Stimulated activated CD8-positive, alpha-beta memory T cell treated with anti-CD3 and anti-CD28 coated beads, Interleukin-2, amount 100 ng/mL, for 1 hour (primary cell): ENCODE measurements at places on chromosomes 16 and 17.
A peak's percentile ranks its signal among the peaks of the same experiment; 100 is the strongest.

- no peak for DNase-seq
These were observed 274.9 kb upstream of the CCL2 start for GRCh38 chr17:33980193-33980592.

- no peak for DNase-seq
These were observed 130.4 kb downstream of the C16orf78 start for GRCh38 chr16:49504023-49504364.

DNA sequence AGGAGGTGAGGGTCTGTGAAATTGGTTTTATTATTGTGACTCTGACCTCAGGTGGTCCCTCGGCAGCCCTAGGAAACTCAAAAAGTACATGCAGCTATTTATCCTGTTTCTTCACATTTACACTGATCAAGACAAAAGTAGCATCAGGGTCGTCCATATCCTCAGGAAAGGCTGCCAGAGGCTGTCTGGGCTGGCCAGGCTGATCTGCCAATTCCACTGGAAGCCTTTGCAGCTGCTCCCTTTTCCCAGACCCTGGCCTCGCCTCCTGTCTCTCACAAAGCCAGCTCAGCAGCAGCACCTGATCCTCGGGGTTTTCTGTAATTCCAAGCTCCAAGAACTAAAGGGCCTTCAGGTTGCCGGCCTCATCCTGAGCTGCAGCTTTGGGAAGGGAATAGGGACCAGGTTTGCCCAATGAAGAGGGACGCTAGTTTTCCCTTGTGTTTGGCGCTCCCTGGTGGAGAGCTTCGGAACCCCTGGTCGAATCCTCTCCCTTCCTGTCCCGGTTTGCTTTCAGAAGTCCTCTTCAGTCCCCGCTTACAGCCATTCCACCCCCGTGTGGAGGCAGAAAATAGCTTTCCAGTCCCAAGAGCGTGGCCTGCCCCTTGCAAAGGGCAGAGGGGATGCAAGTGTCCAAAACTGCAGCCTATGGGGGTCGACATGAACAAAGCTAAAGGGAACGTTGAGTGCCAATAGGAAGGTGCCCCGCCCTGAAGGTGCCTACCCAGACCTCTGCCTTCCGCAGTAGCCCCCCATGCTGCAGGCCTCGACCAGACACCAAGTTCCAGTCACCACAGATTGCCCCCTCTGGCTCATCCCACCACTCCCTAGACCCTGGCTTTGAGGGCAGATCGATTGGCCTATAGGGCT lies 13.4 kb downstream of the MFSD6L start:
- peak; percentile 28 for DNase-seq

- no peak for DNase-seq
These were observed 355.3 kb downstream of the TOX3 start for GRCh38 chr16:52191531-52192134.

DNA sequence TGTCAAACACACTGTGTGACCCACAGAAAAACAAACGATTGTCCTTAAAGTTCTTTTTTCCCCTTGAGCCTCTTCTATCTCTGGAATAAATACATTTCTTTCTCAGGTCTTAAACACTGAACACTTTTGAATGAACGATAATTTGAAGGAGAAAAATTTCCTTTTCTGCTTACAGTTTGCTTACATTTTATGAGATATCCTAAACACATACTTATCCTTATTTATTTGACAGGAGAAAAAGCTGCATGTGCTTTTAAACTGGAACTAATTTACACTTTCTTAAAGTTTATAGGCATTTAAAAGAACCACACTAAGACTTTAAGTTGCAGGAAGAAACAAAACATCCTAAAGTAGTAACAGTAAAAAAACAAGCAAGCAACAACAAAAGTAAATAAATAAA lies 4.7 kb upstream of the IGF2BP1 start:
- no peak for DNase-seq

- no peak for DNase-seq
These were observed 477.6 kb downstream of the XYLT1 start for GRCh38 chr16:16992975-16993765.

DNA sequence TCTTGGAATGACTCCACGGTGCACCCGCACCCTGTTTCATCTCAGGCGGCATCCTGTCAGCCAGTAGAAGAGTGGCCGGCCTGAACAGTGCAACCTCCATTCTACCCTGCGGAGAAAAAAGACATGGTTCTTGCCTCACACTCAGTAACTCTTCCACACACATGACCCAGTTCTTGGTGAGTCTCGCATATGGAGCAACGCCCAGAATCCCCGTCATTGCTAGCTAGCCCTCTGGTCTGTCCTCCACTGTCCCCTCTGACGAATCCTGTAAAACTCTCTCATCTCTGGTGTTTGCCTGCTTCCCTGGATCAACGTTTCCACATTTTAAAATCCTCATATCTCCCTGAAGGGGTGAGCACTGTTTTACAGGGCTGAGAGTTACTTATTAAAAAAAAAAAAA lies 4.2 kb upstream of the RDM1 start:
- no peak for DNase-seq

DNA sequence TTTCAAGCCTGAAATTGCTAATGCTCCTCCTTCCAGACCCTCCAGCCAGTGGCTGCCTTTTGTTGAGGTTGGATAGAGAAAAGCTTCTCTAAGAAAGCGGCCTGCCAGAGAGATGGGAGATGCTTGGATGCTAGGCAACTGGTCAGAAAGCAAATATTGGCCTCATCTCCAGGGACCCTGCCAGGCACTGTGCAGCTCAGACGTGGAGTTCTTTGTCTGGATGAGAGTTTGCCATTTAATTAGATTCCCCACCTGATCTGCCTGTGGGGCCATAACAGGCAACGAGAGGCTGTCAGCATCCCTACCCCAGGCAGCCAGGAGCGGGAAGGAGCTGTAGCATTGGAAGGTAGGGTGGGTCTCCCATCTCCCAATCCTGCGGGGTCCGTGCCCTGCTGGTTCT lies 52.7 kb downstream of the ASIC2 start:
- no peak for DNase-seq

DNA sequence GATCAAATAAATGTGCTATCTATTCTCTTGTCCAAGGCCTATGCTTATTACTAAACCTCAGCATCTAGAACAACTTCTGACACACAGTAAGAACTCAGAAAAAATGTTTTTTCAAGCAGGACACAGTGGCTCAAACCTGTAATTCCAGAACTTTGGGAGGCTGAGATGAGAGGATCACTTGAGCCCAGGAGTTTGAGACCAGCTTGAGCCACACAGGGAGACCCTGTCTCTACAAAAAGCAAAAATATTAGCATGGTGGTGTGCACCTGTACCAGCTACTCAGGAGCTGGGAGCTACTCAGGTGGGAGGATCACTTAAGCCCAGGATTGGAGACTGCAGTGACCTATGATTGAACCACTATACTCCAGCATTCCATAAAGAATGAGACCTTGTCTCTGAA lies 32.5 kb downstream of the USP32 start:
- DNase-seq, result no peak

DNA sequence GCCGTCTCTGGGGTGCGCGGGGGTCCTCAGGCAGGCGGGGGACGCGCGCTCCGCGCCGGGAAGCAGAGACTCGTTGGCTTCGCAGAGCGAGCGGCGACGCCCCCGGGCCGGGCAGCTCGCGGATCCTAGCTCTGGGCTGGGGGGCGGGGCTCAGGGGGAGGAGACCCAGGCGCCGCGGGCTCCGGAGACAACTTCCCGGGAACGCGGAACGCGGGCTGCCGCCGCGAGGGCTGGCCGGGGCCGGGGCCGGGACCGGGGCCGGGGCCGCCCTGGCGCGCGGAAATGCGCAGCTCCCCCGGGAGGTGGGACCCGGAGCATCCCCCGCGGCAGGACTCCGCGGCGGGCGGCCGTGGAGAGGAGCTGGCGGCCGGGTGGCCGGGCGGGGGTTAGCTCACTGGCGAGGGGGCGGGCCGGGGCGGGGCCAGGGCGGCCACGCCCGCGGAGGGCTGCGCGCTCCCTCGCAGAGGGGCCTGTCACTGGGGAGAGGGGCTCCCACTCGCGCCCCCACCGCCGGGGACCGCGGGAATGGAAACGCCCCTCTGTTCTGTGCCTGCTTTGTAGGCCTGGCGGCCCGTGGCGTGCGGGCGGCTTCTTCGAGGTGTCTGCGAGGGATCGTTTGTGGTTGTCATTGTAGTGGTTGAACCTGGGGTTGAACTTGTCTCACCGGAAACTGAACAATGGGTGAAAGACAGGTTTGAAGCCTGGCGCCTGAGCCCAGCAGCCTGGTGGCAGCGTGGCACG lies at the start of gene GAS7:
Gene GAS7, minus strand, starts transcription at position 98 of the 741 bp plus-strand sequence.
- peak; percentile 8 for DNase-seq

DNA sequence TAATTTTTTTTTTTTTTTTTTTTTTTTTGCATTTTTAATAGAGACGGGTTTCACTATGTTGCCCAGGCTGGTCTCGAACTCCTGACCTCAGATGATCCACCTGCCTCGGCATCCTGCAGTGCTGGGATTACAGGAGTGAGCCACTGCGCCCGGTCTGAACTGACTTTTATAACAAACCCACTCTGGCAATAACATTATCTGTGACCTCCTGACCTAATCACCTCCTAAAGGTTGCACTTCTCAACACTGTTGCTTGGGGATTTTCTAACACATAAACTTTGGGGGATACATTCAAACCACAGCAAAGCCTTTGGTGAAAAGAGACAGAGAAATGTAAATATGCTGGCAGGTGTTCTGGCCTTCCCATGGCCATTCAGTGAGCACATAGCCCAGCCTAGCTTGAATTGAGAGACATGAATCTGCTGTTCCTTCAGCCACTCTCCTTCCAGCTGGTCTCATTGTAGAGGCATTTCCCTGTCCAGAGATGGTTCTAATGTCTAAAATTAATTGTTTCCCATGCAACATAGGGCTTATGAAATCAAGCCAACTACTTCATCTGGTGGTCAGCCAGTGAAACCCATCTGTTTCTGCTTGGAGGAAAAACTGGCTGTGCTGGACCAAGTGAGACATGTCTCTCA lies 28.3 kb downstream of the LYRM1 start:
- no peak for DNase-seq

DNA sequence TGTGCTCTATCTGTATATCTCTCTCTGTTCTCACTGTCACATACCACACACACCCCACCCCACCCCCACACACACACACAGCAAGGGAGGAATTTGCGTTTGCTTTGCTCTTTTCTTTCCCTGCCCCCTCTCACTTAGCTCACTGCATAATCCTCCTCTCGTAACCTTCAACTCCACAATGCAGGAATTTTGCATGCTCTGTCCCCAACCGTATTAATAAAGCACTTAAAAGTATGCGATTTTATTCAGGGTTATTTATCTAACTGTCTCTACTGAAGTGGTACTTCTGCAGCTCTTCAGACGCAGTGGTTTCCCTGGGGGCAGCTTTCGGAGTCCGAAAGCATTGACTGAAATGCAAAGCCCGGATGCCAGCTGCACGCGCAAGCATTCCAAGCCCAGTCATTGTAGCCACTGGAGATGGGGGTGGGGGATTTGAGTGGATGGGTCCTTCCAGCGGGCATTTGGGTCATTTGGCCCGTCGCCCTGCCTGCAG lies 105.4 kb upstream of the RBFOX1 start:
- no peak for DNase-seq

DNA sequence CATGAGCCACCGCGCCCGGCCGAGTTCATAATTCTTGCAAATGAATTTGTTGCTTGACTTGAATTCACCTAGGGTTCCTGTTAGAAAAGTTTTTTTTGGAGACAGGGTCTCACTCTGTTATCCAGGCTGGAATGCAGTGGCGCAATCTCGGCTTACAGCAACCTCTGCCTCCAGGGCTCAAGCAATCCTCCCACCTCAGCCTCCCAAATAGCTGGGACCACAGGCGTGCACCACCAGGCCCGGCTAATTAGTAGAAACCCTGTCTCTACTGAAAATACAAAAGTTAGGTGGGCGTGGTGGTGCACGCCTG lies 99.8 kb downstream of the MYH11 start:
- DNase-seq, result no peak

DNA sequence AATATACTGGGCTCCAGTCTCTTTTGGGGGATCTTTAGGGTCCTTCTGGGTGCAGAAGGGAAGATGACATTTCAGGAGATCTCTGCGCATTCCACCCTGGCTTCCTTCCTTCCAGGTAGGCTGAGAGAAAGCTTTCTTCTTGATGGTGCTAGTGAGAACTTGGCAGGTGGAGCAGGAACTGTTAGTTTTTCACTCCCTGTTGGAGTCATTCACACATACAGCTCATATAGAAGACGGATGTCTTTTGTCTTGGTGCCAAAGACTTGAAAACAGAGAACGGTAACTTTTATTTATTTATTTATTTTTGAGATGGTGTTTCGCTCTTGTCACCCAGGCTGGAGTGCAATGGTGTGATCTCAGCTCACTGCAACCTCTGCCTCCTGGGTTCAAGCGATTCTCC lies 43.9 kb downstream of the PITPNC1 start:
- no peak for DNase-seq

GRCh38 chr16:30997725-30998711 lies 12.4 kb downstream of the STX1B start:
- no peak for DNase-seq

- DNase-seq, result no peak
These were observed 381.3 kb downstream of the CDH8 start for GRCh38 chr16:61654962-61655361.

DNA sequence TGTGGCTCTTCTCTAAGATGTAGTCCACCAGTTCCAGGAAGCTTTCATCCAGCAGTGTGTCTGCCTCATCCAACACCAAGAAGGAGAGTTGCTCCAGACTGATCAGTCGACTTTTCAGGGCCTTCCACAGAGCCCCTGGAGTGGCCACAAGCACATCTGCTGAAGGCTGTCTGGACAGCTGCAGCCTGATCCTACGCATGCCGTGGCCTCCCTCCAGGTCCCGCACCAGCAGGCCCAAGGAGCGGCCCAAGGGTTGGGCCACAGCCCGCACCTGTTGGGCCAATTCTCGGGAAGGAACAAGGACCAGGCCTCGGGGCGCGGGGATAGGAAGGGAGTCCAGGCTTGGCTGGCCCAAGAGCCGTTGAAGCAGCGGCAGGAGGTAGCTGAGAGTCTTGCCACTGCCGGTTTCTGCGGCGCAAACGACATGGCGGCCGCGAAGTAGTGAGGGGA lies 729 bp downstream of the DDX28 start:
- DNase-seq, result no peak

GRCh38 chr17:51722994-51723393 lies 435.5 kb downstream of the CA10 start:
- DNase-seq, result no peak

DNA sequence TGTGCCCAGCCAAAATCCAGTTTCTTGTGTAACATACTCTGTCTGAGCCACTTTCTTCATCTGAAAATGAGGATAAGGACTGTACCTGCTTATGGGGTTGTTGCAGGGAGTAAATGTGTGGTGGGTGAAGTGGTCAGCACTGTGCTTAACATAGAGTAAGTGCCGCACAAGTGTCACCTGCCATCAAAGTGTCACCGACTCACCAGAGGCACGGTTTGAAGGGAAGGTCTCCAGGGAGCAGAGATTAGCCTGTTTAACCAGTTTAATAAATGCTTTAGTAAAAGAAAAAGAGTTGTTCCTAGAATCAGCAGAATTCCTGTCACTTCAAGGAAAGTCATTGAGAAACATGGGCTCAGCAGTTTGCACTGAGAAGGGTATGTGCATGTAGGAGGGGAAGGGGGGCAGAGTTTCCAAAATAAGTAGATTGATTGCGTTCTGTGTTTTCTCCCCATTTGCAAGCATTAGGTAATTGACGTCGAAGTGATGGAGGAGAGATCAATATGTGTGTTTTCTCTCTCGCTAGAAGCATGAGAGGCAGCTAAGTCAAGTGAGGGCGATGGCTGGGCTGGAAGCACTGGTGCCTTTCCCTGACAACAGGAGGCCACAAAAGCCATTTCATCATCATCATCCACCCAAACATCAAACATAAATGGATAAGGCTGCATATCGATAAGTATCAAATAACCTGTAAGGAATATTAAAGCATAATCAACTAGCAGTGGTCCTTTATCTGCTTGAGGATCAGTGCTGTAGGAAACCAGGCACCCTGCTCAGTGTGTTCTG lies 19.1 kb downstream of the FAM20A start:
- no peak for DNase-seq
